ENCODE measurements at places on chromosomes 3 and 15.
A peak's percentile ranks its signal among the peaks of the same experiment; 100 is the strongest.

GRCh38 chr15:100879464-100880138 lies at the start of gene ALDH1A3:
TSS of gene ALDH1A3 (plus strand) at chr15:100879831. CDS start at chr15:100879908, 77 bp downstream.
- no peak for DNase-seq

- peak; percentile 49 for DNase-seq
Observed at GRCh38 chr3:126522363-126522788, 1.6 kb upstream of the CHST13 start.

- no peak for DNase-seq
Observed at GRCh38 chr3:3064297-3064696, 45.9 kb downstream of the IL5RA start.

DNA sequence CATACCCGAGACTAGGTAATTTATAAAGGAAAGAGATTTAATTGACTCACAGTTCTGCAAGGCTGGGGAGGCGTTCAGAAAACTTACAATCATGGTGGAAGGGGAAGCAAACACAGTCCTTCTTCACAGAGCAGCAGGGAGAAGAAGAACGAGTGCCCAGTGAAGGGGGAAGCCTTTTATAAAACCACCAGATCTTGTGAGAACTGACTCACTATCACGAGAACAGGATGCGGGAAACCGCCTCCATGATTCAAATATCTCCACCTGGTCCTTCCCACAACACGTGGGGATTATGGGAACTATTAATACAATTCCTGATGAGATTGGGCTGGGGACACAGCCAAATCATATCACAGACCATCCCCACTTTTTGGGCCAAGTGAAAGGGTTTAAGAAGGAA lies 58.8 kb upstream of the CTXND1 start:
- DNase-seq: no peak

GRCh38 chr15:101579631-101580163 lies 72.5 kb downstream of the TM2D3 start:
- DNase-seq: no peak

DNA sequence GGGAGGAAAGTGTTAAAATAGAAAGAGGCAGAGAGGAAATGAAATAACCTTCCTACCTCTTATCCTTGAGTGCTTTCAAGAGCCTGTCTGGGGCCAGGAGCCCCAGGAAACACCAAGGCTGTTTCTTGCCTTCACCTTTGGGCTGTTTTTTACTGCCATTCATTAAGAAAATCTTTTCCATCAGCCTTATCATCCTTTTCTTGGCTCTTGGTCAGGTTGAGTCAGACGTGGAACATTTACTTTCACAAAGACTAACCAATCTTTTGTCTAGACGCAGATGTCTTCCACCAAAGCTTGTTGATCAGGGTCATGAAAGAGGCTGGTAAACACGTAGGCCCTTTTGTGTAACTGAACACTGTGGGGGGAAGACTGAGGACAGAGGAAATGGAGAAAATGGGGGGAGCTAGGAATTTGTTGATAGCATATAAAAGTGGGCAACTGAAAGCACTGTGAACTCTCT lies 151.0 kb upstream of the THBS1 start:
- DNase-seq: no peak

DNA sequence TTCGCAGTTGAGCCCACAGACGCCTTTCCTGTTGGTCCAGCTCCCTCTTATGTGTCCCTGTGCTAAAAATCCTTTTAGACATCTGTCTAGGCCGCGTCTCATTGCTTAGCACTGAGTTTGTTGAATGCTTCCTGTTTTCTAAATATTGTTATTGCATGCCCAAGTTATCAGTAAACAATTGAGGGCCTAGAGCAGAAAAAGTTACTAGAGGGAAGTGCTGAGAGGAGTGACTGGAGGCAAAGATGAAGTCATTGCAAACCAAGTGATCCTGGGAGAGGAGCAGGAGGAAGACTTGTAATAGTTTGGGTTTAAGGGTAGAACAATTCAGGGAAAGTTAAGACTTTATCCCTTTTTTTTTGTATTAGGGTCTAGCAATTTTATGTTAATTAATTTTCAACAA lies 88.1 kb downstream of the DCUN1D1 start:
- no peak for DNase-seq

DNA sequence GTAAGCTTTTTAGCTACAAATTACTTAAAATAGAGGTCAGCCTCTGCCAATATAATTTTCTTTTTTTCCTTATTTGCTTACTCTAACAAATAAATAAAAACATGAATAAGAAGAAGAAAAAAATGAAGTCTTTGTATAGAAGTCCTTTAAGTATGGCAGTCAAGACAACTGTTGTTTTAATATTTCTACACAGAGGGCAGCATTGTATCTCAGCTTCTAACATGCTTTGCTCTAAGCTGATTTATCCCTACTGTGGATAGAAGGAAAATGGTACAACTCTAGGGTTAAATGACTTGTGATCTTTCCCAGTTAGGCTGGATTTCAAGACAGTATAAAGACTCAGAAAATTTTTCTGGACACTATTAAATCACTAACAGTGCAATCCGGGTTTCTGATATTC lies 104.3 kb upstream of the MEIS2 start:
- no peak for DNase-seq

- DNase-seq: no peak
Observed at GRCh38 chr3:194781617-194782016, 95.9 kb downstream of the FAM43A start.

DNA sequence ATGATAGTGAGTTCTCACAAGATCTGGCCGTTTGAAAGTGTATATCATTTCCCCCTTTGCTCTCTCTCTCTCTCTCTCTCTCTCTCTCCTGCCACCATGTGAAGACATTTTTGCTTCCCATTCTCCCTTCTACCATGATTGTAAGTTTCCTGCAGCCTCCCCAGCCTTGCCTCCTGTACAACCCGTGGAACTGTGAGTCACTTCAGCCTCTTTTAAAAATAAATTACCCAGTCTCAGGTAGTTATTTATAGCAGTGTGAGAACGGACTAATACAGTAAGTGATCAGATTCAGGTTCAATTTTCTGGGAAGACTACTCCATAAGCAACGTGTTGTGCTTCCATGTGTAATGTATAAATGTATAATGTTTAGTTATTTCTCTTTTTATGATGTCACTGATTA lies 29.2 kb downstream of the CADPS start:
- no peak for DNase-seq

DNA sequence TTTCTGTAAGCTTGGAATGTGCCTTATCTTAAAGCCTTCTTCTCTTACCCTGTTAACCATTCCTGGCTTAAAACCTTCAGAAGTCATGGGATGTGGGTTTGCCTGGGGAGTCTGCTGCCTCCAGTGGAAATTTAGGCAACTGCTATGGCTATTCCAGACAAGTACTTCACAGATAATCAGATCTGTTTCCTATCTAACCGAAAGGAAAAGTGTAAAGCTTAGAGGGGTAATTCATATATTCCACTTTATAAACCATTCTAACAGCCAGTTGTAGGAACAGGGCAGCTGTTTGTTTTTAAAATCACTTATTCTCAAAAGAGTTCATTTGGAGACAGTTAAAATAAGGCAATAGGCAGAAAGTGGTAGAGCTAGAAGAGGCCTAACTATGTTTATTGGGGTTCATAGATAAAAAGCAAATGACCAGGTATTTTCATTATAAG lies 219.9 kb downstream of the TCF12 start:
- no peak for DNase-seq

DNA sequence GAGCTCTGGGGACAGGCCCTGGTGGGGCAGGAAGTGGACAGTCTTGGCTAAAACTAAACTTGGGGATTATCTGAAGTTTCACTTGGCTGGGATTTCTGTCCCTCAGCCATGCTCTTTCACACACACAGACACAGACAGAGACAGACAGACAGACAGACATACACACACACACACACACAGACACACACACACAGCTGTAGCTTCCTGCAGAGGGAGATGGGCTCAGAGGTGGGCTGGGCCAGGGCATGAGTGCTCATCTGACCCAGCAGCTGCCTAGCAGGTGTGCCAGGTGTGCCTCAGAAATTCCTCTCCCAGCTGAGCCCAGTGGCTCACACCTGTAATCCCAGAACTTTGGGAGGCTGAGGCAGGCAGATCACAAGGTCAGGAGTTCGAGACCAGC lies 3.3 kb downstream of the RHOV start:
- DNase-seq: no peak

GRCh38 chr15:62453375-62453774 lies 288.3 kb upstream of the C2CD4B start:
- no peak for DNase-seq

- DNase-seq: no peak
Observed at GRCh38 chr3:188693435-188693834, 478.3 kb upstream of the TPRG1 start.

DNA sequence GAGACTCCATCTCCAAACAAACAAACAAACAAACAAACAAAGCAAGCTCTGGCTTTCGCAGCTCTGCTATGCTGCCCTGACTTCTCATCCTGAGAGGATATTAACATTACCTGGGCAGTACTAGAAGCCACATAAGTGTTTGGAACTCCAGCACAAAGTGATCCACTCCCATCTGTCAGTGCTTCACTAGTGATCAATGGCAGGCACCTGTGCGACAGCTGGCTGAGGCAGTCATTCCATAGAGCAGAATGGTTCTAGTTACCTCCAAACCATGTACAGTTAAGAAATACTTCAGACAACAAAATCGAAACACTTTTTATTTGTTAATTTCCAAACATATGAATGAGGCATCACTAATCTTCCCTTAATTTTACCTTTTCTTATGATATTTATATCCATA lies 2.8 kb upstream of the MB21D2 start:
- DNase-seq: no peak

GRCh38 chr3:134905647-134905935 lies 110.5 kb downstream of the EPHB1 start:
- DNase-seq: no peak

GRCh38 chr3:57157545-57157944 lies 7.6 kb downstream of the IL17RD start:
- DNase-seq: no peak

GRCh38 chr3:4976109-4976508 lies 3.1 kb upstream of the BHLHE40 start:
- DNase-seq: no peak

- DNase-seq: no peak
Observed at GRCh38 chr3:61858054-61858453, 296.7 kb downstream of the PTPRG start.

- DNase-seq: no peak
Observed at GRCh38 chr3:171129827-171130226, 103.3 kb upstream of the SLC2A2 start.

DNA sequence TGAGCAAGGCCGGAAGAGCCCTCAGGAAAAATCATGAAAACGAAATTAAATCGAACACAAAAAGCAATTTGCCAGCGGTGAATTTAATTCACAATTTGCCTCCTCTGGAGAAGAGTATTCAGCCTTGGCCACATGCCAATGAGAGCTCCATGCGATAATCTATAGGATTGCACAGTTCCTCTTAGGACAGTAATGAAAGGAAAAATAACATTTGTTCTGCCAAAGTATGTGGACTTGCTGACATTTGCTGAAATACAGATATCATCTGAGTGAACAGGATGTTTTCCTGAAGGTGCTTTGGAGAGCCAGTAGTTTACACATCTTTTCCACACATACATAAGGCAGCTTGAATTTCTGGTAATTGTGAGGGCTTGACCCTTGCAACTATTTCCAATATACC lies 188.6 kb upstream of the PDZRN3 start:
- no peak for DNase-seq

DNA sequence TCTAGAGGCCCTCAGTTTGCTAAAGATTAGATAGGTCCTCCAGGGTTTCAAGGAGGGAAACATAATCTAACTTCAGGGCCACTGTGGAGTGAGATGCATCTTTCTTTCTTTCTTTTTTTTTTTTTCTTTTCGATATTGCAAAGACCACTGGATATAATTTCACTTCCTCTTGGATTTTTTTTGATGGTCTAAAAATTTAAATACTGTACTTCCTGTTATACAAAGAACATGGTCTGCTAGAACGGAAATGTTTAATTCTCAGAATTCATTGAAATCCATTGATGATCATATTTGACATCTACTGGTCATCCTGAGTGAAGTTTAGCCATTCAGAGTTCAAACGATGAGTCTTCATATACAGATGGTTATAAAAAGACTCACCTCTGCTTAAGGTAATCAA lies 808.8 kb upstream of the LMCD1 start:
- DNase-seq: no peak

GRCh38 chr3:53495146-53495519 lies 722 bp downstream of the CACNA1D start:
- no peak for DNase-seq

DNA sequence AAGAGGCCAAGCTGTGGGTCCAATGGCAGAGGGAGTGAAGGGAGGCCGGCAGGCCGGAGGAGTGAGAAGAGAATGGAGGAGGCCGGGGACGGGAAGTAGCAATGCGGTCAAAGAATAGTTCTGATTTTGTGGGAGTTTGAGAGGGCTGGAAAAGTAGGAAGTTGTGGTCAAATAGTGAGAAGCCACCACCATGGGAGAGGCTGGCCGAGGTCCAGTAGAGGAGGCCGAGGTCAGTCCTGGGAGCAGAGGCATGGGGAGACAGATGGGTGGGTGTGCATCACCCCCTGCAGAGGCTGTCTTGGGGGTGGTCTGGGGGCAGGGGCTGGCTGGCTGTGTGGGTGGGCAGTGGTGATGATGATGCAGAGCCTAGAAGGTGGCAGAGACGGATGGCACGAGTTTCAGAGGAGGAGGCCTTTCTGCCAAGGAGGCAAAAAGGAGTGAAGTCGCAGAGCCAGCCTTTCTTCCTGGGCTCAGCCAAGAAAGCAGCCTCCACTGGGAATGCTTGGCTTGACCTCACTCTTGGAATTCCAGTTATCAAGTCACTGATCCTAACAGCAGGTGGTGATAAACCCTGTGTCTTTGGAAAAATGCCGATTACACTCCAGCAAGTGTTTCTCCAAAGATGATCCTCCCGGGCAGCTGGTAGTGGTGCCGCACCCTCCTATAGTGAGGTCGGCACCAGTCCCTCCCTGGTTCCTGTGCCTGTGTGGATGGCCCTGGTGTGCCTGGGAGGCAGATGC lies 57.3 kb downstream of the ARNT2 start:
- no peak for DNase-seq

- peak; percentile 16 for DNase-seq
Observed at GRCh38 chr3:63818282-63819150, 583 bp upstream of the C3orf49 start.

DNA sequence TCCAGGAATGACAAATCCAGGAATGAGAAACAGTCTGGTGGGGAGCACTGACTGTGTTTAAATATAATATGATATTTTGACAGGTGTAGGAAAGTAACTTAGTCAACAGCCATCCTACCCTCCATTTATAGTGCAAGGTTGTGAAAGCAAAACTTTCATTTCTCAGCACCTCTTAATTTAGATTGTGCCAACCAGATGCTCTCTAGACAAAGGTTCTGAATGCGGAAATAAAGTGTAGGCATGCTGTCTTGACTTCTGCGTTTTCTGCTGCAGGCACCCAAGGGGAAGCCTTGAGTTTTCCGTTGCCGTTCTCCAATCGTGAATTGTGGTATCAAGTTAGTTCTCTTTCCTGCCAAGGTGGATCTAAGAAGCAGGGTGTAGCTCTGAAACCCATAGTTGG lies 261.9 kb upstream of the SUCLG2 start:
- DNase-seq: no peak

Data from anterior cingulate cortex (tissue), 58 donors.